ENCODE measurements at places on chromosomes 5 and 9.

- no peak for DNase-seq
These were observed 158.7 kb downstream of the DRD1 start for GRCh38 chr5:175285261-175285660.

DNA sequence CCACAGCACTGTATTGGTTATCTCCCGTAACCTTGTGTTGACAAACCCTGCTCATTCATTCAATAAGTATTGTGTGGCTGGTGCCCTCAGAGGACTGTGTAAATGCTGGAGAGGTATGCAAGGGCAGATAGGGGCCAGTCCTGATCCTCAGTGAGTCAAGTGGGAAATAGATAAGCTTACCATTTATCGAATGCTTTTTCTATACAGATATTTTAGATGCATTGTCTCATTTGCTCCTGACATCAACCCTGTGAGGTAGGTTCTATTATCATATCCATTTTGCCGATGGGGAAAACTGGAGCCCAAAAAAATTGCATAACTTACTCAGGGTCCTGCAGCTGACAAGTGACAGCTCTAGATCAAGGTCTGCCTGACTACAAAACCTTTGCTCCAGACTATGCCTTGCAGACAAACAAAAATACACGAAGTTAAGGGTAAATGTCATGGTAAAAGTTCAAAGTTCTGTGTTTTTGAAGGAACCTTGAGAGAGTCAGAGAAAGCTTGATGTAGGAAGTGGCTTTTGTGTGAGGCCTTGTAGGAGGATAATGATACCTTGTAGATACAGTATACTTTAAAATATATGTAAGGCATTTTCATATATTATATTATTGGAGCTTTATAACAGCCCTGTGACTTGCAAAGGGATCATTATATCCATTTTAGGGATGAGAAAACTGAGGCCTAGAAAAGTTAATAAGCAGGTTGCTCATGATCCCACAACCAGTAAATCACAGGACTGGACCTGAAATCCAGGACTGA, 22.7 kb downstream of the CYFIP2 start:
- DNase-seq = no peak

DNA sequence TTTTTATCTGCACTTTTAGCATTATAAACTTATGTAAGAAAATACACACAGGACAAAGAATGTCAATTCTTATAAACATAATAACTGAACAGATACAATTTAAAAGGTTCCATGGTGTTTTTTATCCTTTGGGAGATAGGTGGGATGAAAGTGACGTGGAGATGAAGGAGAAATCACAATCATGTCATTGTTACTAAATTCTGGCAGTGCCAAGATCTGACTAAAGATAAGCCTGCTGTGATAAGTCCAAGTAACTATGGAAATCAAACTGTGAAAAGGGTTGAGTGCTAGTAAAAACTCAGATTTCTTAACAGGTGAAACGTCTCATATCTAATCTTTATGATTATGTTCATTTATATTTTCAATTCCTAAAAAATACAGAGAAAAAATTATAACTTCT, 11.1 kb downstream of the LEAP2 start:
- DNase-seq = no peak

DNA sequence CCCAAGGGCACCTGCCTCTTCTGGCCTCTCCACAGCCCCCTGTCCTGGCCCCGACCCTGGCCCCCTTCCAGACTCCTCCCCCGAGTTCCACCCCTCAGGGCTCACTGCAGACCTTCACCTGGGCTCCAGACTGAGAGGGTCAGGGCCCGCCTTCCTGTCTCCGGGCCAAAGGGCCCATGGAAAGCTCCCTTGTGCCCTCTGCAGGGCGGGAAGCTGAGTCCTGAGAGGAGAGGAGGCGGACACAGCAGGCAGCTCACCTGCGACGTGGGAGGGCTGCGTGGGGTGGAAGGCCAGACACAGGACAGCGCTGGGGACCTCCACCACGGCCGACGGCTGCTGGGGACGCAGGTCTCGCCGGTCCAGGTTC, 20.6 kb downstream of the DYNC2I2 start:
- DNase-seq = no peak

DNA sequence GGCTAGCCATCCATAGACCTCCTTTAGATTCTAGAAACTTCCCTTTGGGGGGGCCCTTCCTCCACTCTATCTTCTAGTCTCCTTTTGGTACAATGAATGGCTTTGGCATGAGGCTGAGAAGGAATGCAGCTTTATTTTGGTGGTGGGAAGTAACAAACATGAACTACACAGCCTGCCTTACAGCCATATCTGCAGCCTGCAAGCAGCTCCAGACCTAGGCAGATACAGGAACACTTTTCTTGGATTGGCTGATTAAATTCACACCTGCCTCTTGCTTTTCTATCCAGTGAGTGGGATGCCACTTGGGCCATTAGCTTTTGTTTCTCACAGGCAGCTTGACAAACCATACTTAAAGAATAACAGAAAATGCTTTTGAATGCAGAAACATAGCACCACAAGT, 28.2 kb downstream of the NR6A1 start:
- DNase-seq = no peak

- no peak for DNase-seq
These were observed 63.1 kb downstream of the CRB2 start for GRCh38 chr9:123419091-123419490.

DNA sequence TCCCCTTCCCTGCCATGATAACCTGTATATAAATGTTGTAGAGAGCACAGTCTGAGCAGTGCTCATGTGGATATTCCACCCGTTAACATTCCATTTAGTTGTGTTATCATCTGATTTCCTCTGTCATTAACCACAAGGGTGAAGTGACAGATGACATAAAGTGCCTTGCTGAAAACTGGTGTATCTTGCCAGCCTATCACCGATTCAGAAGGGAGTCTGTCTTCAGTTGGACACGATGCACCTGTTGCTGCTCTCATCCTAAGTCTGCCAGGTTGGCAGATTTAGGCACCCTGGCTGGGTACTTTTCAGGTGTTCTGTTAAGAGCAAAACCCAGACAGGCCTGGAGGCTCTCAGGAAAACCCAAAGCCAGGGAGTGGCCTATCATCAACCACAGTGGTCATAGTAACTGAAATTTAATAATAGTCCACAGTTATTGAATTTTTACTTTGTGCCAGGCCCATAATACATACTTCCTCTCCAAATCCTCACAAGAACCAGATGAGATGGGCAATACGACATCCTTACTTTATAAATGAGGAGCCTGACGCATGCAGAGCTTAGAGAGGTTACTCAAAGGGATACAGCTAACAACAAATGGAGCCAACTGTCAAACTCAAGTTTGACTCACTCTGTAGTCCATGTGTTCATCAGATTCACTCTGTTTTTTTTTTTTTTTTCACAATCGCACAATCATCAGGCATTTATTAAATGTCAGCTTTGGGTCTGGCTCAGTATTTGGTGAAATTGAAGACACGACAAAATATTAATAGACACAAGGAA, 100.7 kb upstream of the SPRY4 start:
- DNase-seq = no peak

GRCh38 chr5:72018143-72018803, 89.0 kb upstream of the MAP1B start:
- DNase-seq = peak; percentile 60

- DNase-seq = no peak
These were observed 45.5 kb downstream of the SLC6A3 start for GRCh38 chr5:1399737-1400136.

- DNase-seq = no peak
These were observed 101.5 kb upstream of the DHFR start for GRCh38 chr5:80756292-80756691.

DNA sequence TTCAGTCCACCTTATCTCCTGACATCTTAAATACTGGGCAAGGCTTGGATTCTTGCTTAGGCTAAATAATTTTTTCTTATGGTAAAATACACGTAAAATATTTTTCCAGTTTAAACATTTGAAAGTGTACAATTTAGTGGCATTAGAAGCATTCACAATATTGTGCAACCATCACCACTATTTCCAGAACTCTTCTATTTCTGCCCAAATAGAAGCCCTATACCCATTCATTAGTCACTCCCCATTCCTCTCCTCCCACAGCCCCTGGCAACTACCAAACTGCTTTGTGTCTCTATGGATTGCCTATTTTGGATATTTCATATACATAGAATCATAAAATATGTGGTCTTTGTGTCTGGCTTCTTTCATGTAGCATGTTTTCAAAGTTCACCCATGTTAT, 57.6 kb downstream of the IL31RA start:
- DNase-seq = no peak

GRCh38 chr5:73344835-73345234, 103.7 kb downstream of the FOXD1 start:
- no peak for DNase-seq

- DNase-seq = no peak
These were observed 69.1 kb upstream of the TJP2 start for GRCh38 chr9:69104830-69105527.

- DNase-seq = no peak
These were observed 26.7 kb downstream of the F2R start for GRCh38 chr5:76742583-76742982.

GRCh38 chr9:123960366-123960765, 30.4 kb upstream of the DENND1A start:
- no peak for DNase-seq

DNA sequence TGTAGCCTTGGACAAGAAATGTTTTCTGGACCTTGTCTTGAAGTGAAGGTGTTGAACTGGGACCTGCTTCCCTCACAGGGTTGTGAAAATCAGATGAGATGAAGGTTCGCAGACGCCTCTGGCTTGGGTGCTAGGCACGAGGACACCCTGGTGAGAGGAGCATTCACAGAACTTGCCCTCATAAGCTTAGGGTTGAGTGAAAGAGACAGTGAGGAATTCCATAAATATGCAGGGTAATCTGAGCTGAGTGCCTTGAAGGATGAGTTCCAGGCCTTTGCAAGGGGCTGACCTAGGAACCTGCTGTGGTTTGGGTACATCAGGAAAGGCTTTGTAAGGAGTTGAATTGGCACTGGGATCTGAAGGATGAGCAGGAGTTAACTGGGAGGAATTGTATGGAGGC, 75.7 kb upstream of the SAP30L start:
- DNase-seq = no peak

DNA sequence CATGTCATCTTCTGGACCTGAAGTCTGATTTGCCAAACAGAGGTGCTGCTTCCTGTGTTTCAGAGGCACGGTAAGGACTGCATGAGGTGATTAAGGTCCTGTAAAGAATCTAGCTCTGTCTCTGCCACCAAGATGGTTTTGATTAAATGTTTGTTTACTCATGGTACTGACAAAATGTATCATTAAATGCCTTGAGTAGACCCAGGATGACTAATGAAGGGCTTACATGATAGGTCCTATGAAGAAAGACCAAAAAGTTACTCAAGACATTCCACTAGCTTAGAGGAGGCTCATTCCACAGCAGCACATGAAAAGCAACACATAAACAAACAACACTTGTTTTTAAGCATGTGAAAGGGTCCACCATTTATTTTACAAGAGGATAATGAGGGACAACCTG, 100.9 kb downstream of the BOD1 start:
- no peak for DNase-seq

DNA sequence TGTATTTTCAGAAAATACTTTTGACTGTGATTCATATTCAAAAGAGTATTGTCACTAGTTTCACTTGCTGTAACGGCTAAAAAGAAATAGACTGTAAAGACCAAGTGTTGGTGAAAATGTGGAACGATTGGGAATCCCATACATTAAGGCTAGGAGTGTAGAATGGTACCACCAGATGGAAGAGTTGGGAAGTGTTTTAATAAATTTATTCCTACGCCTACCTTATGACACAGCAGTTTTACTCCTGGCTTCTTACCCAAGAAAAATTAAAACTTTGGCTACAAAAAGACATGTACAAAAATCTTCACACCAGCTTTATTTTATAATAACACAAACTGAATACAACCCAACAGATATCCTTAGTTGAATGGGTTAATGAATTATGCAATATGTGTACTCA, 256.2 kb downstream of the TAF11L14 start:
- DNase-seq = no peak

DNA sequence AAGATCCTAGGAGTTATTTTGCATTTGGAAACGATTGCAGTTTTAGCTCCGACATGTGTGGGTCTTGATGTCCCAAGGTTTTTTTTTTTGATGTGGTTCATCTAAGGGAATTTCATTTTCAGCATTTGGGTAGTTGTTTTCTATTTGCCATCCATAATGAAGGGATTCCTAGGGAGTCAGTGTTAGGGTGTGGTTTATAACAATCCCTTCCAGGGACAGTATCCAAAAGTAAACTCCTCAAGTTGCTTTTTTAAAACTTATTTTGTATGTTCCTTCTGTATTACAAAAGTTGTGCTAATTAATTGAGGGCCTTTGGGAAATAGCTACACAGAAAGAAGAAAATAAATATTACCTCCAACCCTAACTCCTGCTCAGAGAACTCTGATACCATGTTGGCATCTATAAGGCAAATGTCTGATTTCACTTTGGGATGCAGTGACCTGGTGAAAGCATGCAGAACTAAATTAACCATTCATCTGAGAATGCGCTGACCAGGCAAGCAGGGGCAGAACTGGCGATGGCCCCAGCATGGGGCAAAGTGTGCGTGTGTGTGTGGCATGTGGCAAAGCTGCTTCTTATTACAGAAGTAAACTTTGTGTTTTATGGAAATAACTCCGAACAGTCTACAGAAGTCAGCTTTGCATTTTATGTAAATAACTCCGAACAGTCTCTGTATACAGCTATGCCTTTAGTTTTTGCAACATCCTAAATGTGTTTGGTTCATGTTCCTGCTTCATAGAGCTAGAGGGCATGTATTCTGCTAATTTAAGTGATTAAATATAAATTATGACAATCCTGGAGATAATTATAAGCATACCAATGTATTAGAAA, 237.2 kb downstream of the TRPM3 start:
- DNase-seq = no peak

DNA sequence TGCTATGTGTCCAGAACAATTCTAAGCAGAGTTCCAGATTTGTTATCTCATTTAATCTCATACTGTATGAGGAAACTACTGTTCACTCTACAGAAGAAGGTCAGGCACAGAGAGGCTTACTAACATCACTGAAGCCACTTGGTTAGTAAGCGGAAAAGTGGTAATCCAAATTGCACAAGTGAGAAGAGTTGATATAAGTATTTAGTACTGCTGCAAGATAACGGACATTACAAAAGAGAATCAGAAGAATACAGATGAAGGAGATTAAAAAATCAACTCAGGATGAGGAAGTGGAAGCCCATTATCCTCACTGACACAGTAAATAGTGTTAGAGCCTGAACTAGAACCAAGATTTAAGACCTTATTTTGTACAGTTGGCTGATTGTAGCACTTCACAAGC, 22.3 kb upstream of the TLR4 start:
- DNase-seq = no peak

- peak; percentile 44 for DNase-seq
These were observed at the start of gene ENTPD2 for GRCh38 chr9:137053944-137054931. TSS of gene ENTPD2 (minus strand) at chr9:137054061. CDS start at chr9:137053997, 64 bp downstream.

- no peak for DNase-seq
These were observed 16.9 kb downstream of the TMEM174 start for GRCh38 chr5:73189871-73190376.

- DNase-seq = peak; percentile 50
These were observed 96.6 kb downstream of the PCSK1 start for GRCh38 chr5:96336351-96336985.

Measured in activated CD4-positive, alpha-beta T cell treated with anti-CD3 and anti-CD28 coated beads for 4 hours (primary cell).